ENCODE measurements at places on chromosomes 3 and 15.

DNA sequence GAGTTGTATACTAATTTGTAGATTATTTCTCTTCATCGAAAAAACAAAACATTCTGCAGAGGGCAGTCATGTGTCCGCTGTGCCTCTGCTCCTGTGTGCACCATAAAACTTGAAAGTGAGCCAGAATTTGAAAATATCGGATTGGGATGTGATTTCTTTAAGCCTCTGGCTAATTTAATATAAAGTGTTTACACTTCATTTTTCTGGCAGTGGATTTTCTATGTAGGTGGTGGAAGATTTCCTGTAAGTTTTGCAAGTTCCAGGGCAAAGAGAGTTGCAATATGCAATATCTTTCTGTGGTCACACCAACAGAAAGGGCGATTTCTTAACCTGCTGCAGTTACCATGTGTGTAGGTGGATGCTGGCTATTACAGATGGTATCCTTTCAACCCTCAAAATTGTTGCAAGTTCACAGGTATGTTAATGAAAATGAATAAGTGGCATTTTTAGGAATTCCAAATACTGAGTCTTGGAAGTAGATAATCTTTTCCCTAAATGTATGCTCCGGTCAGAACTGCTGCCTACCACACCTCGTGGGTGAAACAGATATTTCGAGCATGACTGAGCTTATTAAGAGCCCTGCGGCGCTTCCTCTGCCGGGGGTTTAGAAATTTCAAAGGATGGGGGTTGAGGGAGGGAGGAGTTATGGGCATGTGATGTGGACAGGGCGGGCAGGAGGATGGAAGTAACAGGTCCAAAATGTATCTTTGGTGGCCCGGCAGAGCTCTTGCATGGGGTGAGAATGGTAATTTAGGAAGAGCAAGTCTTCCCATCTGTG lies 134.0 kb downstream of the PGPEP1L start:
- peak; percentile 87 for DNase-seq

DNA sequence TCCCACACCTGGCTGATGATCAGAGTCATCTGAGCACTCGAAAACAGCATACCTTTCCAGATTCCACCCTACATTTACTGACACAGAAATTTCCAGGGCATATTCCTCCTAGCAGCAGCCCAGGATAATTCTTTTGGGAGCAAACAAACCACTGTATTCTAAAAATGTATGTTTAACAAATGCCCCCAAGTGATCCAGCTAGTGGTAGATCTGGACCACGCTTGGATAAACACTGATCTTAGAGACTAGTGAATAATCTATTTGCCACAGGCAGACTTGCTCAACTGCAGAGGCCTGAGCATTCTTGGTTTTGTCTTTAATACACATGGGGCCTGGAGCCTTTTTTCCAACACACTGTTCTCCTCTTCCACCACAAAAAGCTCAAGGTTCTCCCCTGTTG lies 89.6 kb downstream of the TM4SF4 start:
- DNase-seq, result no peak

DNA sequence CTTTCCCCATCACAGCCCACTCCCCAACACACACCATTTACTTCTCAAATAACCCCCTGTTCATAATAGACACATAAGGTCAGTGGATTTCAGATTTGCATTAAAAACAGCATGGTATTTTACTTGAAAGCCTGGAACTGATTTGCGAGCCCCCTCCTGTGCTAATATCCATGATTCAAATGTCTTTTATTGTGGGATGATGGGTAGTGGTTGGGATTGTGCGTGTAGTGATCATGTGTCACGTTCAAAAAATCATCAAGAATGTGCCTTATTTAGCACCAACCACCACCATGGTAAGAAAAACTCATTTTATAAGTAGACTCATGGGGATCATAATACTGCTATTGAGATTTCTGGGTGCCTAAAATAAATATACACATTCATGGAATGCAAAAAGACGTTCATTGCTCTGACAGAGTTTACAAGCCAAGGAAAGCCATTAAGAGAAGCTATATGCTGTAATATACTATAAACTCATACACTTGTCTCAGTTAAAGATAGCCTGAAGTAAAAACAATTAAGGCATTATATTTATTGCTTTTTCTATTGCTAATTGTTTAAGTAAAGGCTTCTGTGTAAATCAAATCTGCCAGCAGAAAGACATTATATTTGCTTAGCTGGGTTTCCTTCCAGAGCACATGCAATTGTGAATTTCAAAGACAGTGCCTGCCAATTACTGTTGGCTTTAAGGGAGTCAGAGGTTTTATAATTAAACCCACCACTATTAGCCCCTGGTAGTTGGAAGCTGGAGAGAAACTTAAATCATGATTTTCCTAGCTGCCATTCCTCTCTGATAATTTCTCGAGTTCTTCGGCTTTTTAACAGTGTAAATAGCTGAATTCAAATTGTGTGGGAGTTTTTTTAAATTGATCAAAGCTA lies 4.0 kb downstream of the TRAT1 start:
- DNase-seq, result no peak

- DNase-seq, result peak; percentile 15
These were observed 292 bp downstream of the USP4 start for GRCh38 chr3:49339581-49339940.

DNA sequence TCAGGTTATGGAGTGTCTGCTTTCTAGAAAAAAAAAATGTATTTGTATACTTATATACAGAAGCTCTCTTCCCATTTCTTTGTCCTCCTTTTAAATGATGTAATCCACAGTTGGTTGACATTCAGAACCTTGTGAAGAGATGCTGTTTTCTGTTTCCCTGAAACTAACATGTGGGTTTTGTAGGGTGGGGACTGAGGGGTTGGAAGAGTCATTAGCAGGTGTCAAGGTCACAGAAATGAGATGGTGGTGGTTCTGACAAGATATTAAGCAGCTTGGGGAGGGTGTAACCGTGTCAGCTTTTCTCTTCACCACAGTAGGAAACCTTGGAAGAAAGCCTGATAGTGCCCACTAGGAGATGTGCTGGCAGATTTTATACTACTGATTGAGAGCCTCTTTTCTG lies 2.4 kb downstream of the RASA2 start:
- peak; percentile 24 for DNase-seq

GRCh38 chr3:30258426-30259392 lies 347.7 kb upstream of the TGFBR2 start:
- DNase-seq, result no peak

- DNase-seq, result no peak
These were observed 230 bp downstream of the SHF start for GRCh38 chr15:45187578-45187893.

DNA sequence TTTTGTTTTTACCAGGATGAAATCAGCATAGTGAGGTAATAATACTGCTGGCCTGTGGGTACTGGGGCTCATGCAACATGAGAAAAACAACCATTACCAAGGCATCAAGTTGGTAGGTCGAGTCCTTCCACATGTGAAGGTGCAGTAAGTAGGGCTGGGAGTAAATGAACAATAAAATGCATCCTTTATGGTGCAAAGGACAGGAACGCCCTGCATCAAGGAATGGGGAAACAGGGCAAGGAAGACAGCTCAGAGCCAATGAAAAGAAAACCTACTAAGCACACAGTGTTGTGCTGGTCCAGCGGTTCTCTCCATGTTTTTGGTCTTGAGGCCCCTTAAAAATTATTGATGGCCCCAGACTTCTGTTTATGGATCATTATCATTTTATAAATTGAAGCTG lies 168.5 kb upstream of the TPM1 start:
- no peak for DNase-seq

- no peak for DNase-seq
These were observed 140.5 kb upstream of the TPM1 start for GRCh38 chr15:62901909-62902546.

DNA sequence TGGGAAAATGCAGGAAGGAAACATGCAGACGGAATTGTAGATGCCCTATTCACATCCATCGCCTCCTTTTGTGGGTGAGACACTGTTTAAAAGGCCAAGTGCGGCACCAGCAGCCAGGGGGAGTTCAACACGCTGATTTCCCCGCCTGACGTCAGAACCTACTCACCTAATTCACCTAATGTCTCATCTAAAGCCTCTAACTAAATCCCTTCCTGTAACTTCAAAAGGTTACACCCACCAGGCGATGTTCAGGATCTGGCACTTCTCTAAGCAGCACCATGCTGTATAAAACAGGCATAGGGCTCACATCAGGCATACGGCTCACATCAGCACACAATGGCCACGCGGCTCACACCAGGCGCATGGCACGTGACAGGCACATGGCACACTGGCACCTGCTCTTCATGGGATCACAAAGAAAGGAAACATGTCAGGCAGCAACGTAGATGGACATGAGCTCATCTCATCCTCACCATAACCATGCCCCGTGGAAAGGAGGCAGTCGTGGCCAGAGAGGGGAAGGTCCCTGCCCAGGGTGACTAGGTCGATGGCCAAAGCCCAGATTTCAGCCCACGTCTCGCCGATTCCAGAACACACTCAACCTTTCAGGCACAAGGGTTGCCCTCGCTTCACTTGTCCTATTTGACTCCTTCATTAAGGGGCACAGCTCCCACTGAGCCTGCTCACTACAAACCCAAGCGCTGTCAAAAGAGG lies 21.7 kb downstream of the XXYLT1 start:
- no peak for DNase-seq

GRCh38 chr3:194468086-194468485 lies 18.7 kb downstream of the ATP13A3 start:
- no peak for DNase-seq

DNA sequence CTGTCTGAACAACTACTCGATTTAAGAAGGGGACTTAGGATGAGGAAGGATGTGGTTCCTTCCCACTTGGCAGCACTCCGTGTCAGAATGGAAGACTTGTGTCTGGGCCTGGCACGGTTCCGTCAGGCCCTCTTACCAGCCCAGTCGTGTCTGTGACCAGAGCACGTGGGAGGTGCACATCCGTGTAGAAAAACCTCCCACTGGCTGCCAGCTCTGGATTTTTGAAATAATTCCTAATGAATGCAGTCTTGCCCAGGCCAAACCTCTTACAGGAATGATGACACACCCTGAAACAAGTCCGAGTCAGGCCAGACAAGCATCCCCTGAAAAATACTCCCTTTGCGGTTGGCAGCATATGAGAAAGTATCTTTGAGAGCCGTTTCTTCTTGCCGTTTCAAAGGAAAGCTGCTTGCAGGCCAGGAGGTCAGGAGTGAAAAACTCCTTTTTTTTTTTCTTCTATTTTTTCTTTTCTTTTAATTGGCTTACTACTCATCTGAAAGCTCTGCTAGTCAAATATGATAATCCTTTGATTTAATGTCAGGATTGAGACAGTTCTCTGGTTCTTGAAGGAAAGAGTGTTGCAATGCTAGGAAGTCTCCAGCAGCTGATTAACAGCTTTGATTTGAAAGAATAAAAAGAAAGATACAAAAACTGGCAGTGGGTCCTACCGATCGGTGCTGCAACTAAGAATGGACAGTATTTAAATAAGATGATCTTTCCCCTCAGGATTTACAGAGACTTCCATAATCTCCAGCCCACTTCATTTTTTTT lies 19.8 kb downstream of the IL1RAP start:
- peak; percentile 70 for DNase-seq

GRCh38 chr15:22831473-22831872 lies 7.0 kb upstream of the NIPA2 start:
- DNase-seq, result no peak

GRCh38 chr15:67750371-67750770 lies 74.9 kb upstream of the SKOR1 start:
- DNase-seq, result no peak

DNA sequence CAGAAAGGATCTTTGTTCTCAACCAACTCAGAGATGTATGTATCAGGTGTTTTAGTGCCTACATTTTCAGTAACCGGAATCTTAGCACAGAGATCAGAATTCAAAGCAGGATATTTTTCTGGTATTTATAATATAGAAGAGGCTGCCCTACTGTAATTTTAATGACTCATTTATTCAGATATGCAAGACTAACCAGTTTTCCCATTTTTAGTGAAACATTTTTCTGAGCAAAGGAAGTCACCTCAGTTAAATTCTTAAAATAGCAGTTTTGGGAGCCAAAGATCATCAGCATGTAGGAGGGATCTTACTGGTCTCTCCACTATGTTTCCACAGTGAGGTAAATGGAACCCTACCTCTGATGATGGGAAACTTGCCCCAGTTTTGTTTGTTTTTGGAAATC lies 42.0 kb downstream of the SRP14 start:
- DNase-seq, result no peak

GRCh38 chr3:188090620-188091309 lies 63.2 kb upstream of the LPP start:
- no peak for DNase-seq

GRCh38 chr15:31062911-31063310 lies 38.6 kb downstream of the TRPM1 start:
- no peak for DNase-seq

DNA sequence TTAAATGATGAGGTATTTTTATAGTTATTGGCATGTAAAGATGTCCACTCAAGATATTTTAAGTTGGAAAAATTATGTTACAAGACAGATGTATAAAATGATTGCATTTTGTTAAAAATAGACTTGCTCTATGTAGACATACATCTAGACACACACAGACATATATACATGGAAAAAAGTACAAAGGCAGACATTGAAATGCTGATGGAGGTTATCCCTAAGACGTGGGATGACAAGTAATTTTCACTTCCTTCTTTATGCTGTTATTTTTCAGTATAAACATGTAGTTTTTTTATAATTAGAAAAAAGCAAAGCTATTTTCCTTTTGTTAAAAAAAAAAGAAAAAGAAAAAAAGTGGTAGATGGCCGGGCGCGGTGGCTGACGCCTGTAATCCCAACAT lies 7.2 kb downstream of the HOMER2 start:
- peak; percentile 34 for DNase-seq

DNA sequence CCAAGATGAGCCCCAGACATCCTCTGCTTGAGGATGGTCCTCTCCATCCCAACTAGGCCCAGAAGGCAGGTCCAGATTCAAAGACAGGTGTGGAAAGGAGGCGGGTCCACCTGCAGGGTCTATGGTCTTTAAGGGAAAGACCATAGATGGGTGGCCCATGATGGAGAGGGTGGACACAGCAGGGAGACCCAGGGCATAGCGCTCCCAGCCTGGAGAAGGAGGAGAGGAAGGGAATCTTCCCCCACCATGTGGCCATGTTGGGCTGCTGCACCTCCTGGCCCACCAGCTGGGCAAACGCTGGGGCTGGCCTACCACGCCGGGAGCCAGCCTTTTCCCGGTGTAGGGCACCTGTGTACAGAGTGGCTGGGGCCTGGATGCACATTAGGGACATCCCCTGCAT lies 265.2 kb upstream of the TLE3 start:
- DNase-seq, result peak; percentile 48

GRCh38 chr3:143363949-143364348 lies 244.4 kb downstream of the CHST2 start:
- no peak for DNase-seq

GRCh38 chr3:13198264-13198879 lies 125.1 kb upstream of the IQSEC1 start:
- DNase-seq, result no peak

DNA sequence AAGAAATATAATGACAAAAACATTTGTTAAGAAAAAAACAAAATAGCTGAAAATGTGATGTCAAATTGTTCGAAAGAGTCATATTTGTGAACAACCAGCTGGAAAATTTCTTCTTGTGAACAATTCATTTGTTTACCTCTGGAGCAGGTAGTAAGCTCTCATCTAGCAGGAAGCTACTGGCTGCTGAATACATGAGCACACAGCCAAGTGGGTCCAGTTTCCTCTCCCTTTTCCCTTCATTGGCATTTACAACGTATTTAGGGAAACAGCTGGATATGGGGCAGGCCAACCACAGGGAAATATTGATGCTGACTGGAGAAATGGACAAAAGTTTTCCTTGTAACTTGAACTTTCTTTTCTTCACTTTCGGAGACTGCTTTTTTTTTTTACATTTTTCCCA lies 1354.7 kb upstream of the EPHA6 start:
- no peak for DNase-seq

GRCh38 chr15:80452166-80452565 lies 48.0 kb downstream of the ARNT2 start:
- DNase-seq, result no peak
